ENCODE measurements at places on chromosomes 1 and 21.

DNA sequence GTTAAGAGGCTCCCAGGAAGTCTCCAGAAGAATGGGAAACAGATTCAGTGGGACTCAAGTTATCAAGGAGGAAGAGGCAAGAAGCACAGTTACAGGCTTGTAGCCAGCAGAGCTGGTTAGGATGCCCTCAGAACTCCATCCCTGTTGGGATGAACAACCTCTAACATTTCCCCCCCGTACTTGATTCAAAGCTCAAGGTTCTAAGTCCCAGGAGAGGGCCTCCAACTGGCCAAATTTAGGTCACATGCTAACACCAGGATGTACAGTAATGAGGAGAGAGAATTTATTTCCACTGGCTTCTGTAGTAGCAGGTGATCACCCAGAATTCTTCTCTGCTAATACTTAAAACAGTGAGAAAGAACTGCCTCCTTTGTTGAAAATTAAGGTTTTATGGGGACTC, 22.3 kb upstream of the HSPA13 start:
- no peak for DNase-seq

DNA sequence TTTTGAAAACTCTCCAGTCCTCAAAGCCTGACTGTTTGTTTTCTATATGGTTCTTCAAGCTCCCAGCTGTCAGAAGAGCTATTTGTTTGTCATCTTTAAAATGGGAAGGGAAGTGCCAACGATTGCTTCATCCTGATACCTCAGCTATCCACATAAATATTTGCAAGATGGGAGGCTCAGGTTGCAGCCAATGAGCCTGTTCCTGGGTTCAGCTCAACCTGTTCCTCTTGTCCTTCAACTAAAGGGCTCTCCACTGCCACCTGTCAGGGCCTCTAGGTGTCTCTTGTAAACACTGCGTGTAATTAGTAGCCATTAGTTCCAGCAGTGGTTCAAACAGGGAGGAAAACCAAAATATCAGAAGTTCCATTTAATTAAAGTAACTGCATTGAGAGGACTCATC, 445.1 kb downstream of the AJAP1 start:
- no peak for DNase-seq

DNA sequence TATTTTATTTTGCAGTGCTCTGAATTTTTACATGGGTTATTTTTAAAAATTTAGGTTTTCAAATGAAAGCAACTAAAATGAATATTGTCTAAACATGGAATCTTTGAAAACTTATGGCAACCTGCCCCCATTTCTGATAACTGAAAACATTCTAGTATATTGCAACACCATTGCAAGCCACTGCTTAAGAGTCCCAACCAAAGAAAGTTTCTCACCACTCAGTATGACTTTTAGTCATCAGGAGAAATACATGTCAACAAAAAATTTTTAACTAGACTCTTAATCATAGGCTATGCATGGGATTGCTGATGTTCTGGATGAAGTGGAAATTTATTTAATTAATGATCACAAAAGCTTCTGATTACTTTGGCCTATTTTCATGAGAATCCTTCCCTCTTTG, 112.1 kb downstream of the TNFSF18 start:
- DNase-seq: no peak

DNA sequence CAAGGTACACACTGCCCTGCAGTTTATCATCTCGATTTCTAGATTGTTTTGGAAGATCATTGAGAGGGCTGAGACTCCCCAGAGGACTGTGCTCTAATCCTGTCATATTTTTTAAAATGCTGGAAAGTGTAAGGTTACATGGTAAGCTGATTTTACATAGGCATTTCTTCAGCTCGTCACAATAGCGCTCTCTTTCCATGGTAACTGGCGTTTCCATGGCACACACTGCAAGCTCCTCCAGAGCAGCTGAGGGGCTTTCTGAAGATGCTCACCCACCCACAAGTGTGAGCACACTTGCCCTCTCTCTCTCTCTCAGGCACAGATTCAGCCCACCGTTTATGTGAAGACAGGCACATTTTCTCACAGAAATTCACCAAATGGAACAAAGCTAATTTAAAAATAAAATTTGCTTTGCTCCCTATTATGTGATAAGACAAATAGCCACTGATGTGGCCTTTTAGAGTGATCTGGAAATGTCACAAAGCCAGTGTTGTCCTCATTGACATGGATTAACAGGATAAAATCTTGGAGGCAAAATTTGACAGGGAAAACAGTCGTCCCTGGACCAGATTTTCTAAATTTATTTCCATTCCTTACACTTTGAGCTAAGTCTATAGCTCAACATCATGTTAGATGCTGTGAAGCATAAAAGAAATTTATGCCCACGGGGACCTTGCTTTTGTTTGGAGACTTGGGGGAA, 421.5 kb downstream of the RWDD3 start:
- no peak for DNase-seq

- peak; percentile 9 for DNase-seq
These were observed 57.7 kb downstream of the RGSL1 start for GRCh38 chr1:182507685-182508084.

- no peak for DNase-seq
These were observed 160.9 kb downstream of the SLC44A5 start for GRCh38 chr1:75449998-75450397.

DNA sequence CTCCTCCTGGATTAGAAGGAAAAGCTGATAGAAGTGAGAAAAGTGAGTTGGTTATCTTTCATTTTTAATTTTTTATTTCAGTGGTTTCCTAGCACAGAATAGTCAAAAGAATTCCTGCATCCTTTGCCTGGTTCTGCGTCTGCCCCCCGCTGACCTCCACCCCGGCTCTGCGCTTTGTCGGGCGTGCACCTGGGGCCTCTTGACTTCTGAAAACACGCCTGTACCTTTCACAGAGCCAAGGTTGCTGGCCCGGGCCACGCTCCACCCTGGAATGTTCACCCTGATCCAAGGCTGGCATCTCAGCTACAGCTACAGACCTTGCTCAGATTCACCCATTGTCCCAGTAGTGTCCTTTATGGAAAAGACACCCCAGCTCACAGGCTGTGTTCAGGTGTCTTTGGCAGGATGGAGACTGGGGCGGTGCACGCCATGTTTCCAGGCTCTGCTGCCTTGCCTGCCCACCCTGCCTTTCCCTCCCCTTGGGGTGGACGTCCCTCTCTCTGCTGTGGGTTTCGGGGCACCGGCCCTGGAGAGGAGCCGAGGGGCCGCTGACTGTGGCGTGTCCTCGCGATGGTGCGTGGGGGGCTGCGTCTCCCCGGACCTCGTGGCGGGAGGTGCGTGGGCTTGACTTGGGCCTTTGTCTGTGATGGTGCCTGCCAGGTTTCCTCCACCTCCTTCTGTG, 40.3 kb upstream of the DIP2A start:
- no peak for DNase-seq

DNA sequence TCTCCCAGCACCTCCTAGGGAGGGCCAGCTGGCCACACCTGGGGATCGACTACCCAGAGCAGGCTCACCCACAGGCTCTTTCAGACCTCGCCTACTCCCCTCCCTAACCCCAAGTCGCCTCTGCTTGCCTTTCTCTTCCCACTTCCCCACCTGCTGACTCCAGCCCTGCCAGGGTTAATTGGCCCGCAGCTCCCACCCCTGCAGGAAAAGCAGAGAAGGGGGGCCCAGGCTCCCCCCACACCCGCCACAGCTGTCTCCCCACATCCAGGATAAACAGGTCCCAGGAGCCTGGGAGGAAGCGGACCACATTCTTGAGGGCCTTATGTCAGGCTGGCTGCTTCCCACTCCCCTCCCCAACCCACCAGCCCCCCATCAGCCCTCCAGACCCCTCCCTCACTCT, 45.0 kb downstream of the TAS1R2 start:
- DNase-seq: no peak

DNA sequence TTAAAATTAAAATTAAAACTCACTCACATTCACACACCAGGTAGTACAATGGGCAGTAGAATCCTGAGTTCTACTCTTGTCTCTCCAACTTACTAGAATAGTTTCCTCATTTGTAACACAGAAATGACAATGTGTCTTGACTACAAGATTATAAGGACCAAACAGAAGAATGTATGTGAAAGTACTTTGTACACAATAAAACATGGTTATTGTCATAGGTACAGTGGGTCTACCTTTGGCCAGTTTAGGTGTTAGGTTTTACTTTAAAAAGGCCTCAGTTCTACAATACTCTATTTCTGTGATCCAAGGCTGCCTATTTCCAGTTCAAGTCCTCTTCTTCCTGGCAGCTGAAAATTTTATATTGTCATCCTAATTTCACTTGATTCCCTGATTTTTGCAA, 50.2 kb downstream of the LUZP1 start:
- no peak for DNase-seq

DNA sequence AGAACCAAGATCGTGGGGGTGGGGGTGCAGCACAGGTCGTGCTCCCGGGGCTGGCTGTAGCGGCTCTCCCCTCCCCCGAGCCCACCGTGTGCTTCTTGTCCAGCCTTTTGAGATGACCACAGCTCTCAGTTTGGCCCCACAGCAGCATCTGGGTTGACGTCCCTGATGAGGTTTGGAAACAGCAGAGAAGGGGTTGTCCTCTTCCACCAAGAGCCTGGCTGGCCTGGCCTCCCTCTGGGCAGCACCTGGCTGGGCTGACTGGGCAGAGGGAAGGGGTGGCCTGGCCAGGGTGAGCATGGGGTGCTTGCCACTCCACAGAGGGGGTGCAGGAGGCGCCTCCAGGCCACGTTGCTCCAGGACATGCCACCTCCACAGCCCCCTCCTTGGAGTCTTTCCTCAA, 61.5 kb downstream of the SKI start:
- DNase-seq: no peak

DNA sequence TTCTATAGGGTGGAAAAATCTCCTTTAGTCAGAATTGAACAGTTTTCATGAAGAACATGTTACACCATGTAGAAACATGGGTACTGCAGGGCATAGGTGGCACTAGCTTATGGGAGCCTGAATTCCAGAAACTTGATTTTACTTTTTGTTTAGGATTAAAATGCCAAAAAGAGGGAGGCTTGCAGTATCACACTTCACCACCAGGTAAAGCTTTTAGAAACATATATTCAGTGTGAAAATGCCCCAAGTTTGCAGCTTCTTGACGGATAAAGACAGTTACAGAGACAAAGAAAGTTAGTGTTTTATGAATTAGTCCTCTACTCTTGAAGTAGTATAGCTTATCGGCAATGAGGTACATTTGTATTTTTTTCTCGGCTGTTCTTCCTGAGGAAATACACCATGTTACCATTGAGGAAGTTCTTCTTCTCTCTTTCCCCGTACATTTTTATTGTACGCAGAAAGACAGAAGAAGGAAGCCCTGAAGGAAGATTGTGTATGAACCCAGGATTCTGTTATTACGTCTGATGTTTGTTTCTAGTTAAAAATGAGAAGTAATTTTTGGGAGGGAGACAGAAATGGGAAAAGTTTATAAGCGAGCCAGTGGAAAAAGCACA, 66.1 kb downstream of the PBX1 start:
- DNase-seq: no peak

- DNase-seq: no peak
These were observed 364.2 kb upstream of the VAMP3 start for GRCh38 chr1:7406641-7407543.

DNA sequence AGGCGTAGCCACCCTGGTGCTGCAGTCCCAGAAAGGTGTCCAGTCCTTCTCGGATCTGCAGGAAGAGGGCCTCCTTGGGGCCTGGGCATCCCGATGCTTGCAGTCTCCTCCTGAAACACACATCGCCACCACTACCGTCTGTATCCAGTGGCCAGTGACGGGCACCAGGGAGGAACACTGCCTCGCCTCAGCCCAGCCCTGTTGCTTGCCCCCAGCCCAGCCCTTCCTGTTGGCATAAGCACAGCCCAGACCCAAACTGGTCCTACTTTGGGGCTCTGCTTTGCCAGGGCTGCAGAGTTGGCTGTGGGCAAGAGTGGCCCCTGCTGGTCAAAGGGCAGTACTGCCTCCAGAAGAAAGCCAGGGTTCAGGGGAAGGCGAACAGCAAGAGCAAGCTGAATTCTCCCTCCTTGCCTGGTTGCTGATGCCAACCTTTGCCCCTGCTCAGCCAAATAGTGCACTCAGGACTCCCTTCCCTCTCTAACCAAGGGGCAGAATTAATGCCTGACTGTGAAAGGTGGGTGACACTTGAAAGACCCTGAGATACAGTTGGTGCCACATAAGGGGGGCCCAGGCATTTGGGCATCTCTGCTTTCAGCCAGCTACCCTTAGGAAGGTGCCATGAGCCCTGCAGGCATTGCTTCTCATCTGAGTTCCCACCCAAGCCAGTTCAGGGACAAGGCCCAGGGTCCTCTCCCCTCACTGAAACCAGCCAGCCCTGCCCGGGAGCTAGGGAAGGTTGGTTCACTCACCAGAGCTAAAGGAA, 11.1 kb upstream of the ARHGEF2 start:
- no peak for DNase-seq

- no peak for DNase-seq
These were observed 249.4 kb downstream of the RPS6KC1 start for GRCh38 chr1:213300433-213300832.

DNA sequence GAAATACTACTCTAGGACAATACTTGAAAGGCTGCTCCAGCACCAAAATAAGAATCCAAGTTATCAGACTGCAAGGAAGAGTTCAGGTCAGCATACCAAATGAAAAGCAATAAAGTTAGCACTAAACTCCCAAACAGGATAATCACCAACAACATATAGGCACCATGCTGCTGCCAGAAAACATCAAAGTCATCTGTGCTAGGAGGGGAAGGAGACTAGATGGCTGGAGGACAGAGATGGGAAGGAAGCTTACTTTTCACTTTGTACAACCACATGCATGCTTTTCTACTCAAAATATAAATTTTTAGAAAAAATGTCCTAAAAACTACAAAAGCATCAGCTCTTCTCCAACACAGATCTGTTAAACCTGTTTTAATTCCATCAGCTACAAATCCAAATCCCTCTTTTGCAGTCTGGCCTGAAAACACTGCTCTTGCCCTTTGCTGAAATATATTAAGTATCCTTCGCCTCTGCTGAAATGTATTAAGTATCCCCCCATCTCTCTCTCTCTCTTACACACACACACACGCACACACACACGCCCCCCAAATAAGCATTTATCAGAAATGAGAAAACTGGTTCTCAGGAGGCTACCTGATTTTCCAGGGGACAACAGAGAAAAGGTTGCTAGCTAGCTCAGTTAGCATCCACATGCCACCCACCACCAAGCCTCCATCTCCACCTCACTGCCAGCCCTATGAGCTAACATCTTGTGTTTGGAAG, 1.5 kb downstream of the GATAD2B start:
- no peak for DNase-seq

- peak; percentile 35 for DNase-seq
These were observed 14.0 kb downstream of the HSF2BP start for GRCh38 chr21:43645136-43645891.

DNA sequence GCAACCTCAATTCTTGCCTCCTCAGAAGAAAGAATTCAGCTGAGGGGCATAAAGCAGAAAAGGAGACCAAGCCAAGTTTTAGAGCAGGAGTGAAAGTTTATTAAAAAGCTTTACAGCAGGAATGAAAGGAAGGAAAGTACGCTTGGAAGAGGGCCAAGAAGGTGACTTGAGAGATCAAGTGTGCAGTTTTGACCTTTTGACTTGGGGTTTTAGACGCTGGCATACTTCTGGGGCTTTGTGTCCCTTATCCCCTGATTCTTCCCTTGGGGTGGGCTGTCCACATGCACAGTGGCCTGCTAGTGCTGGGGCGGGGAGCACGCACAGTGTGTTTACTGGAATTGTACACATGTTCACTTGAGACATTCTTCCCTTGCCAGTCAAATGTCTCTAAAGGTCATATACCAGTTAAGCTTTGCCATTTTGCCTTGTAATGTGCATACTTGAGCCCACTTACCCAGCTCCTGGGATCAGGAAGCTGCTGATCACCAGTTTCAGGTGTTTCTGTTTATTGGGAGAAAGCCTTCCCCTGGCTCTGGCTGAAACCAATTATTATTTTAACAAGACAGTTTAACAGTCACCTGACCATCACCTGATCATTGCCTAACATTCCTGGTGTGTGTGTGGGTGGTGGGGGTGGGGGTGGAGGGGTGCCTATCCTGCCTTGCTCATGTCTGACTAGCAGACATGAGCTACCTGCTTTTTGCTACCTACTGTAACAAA, 36.2 kb downstream of the UTP25 start:
- DNase-seq: no peak
